ENCODE measurements at places on chromosomes 5 and 9. TPM values are rescaled to one million over a fixed set of nuclear protein-coding genes. Genes with fewer than 3 reads are reported as not detected.

The ZFP2 gene
- total RNA-seq: 1.4 TPM

The SPATA31D4 gene
- not detected for total RNA-seq

The SNX18 gene
- total RNA-seq: 39.3 TPM

The SPINK7 gene
- total RNA-seq: not detected

The MYMK gene
- not detected for total RNA-seq

The C9orf43 gene
- total RNA-seq: not detected

The PRRT1B gene
- total RNA-seq: 1.8 TPM

The BARHL1 gene
- total RNA-seq: not detected

The SHC3 gene
- 1.2 TPM for total RNA-seq

The ITK gene
- not detected for total RNA-seq

The CRB2 gene
- not detected for total RNA-seq

The SKP1 gene
- 18.1 TPM for total RNA-seq

The MRPS27 gene
- 16.4 TPM for total RNA-seq

The NOXA1 gene
- total RNA-seq: 8.3 TPM

The EGR1 gene
- 63.0 TPM for total RNA-seq

GRCh38 chr5:176392526-176392925 is 4.0 kb downstream of the HIGD2A start:
- no peak for DNase-seq

DNA sequence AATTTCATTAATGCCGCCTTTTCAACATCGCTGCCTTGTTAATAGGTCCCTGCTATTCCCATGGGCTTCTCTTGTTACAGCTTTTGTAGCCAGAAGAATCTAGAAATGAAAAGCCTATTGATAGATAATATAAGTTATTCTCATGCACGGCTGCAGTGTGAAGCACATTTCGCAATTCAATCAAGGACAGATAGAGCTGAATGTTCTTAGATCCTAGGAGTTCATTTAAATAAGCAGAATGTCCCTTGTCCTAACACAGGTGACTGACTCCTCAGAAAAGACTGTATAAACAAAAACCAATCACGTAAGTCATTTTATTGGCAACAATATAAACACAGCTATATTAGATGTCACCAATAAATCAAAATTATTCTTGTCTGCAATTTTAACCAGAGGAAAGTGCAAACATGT is 9.4 kb downstream of the GLIS3 start:
- no peak for DNase-seq

GRCh38 chr5:154371687-154372086 is 74.1 kb upstream of the SAP30L start:
- no peak for DNase-seq

- DNase-seq: no peak
These were observed 70.7 kb downstream of the CARTPT start for GRCh38 chr5:71789746-71790145.

DNA sequence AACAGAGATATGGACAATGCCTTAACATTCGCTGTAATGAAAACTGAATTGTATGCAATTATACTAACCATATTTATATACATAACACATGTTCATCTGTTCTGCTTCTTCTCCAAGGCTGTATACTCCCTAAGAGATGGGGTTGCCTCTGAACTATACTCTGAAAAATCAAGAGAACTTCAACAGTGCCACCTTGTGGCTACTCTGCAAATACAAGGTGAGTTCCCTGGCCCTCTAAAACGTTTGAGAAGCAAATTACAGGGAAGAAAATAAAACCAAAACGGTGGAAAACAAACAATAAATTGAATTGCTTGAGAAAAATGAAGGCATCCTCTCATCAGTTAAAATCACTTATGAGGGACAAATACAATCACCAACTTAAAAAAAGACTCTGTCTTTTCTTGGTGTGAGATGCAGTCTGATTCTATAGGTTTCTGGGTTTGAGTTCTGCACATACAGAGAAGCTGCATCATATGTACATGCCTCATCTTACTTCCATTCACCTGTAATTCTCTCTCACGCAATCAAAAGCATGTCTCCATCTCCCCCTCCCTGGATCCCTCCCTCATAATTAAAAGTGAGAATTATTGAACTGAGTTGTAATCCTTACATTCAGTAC is 98.6 kb downstream of the FBXW11 start:
- DNase-seq: peak; percentile 34

GRCh38 chr9:88396836-88397577 is 8.8 kb downstream of the SPIN1 start:
- DNase-seq: no peak

DNA sequence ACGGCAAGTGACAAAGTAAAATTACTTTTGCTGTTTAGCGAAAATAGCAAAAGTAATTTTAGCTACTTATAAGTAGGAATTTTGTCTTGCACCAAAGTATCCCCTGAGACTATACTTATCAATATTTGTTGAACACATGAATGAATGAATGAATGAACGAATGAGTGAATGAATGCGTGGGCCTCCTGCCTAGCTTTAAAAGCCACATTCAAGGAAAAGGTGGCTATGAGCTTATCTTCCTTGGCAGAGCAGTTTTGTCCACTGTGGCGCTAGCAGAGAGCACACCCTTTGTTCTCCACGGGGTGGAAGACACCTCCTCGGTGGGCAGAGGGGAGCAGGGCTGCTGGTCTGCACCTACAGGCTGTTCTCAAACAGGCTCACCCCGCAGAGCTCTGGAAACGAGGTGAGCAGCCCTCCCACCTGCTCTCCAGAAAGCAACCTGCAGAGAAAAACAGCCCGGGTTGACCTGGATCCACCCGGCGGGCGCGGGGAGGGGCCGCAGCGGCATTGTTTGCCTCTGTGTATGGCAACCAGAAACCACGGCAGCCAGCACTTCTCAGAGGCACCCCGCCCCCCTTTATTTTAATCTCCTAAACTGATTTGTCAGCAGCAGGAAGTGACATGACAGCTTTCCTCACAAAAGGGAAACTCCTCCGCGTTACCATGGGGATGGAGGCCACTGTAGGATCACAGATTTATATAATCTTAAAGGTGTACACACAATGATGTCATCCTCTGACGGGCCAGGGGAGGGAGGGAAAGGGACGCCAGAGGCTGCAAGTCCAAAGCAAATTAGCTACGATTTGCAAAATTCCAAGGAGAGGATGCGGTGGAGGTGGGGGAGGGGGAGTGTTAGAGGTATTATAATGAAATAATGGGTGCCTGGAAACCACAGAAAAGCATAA is 5.9 kb downstream of the DUSP1 start:
- peak; percentile 96 for DNase-seq

DNA sequence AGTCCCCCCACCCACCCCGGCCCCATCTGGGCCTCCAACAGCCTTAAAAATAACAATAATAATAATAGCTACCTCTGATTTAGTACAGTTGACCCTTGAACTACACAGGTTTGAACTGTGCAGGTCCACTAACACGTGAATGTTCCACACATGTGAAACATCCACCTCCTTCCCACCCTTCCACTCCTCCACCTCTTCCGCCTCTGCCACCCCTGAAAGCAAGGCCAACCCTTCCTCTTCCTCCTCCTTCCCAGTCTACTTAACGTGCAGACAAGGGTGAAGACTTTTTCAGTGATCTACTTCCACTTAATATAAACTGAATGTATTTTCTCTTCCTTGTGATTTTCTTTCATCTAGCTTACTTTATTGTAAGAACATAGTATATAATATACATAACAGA is 10.8 kb downstream of the PDGFRB start:
- DNase-seq: no peak

- peak; percentile 35 for DNase-seq
These were observed 315.7 kb downstream of the MCTP1 start for GRCh38 chr5:94969174-94969573.

DNA sequence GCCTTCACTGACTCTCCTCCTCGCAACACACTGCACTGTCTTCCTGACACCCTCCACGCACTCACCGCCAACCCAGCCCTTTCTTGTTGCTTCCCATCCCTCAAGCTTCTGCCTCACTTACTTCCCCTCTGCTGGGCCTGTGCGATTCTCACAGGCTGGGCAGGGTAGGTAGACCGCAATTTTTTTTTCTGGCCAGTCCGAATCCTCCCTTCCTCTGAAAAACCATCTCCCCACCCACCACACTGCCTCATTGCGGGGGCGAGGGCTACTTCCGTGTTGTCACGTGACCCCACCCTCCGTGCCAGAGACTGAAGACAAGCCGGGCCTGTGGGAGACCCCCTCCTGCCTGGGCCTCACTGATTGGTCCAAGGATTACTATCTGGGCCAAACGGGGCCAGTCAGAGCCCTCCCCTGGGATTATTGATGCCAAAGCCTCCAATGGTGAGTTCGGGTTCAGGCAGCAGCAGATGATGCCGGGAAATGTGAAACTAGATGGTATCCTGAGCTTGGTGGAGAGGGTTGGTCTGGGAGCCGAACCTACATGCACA is 73.1 kb downstream of the STK10 start:
- peak; percentile 43 for DNase-seq

- DNase-seq: no peak
These were observed 955 bp downstream of the CDH6 start for GRCh38 chr5:31194468-31194813.

DNA sequence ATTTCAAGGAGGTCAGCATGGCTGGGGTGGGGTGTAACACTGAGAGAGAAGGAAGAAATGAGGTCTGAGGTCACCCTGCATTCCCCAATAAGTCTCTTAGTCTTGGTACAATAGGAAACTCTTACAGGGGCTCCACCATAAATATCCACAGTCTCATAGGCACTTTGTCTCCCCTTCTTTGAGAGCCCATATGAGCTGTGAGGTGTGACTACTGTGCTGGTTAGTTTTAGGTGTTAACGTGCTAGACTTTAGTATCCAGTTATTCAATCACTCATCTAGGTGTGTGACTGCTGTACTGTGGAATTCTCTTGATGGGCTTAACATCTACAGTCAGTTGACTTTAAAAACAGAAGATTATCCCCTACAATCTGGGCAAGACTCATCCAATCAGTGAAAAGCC is 378.1 kb upstream of the RFX3 start:
- no peak for DNase-seq

DNA sequence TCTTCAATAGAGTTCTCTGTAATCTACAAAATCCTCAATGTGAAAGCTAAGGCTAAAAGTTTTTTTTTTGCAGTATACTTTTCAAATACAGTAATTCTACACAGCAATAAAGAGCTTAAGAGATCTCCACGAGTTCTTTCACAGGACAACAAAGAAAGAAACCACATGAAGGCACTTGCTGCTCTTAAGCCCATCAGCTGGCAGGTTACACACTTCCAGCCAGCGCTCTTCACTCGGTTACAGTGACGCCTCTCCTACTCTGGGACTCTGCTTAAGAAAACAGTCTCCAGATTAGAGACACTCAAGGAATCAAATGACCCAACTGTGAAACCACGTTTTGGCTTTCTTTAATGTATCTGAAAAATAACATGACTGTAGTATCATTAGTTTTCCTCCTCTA is 85.0 kb downstream of the ROR2 start:
- no peak for DNase-seq

- no peak for DNase-seq
These were observed 779.4 kb upstream of the CDH6 start for GRCh38 chr5:30414078-30414477.

DNA sequence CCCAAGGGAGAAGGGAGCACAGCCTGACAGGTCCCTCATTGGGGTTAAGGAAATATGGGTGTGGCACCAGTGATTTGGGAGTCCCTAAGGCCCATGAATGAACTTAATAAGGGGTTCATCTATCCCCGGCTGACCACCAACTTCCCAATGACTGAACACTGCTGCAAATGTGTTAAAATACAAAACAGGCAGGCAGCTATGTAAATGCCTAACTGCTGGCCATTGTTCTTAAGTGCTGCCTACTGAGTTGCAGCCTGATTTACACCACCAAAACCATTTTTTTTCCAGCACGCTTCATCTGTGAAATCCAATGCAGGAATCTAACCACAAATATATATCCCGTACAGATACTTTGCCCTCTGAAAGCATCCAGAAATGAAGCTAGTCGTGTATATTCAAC is 478.5 kb downstream of the PTPRD start:
- DNase-seq: no peak

DNA sequence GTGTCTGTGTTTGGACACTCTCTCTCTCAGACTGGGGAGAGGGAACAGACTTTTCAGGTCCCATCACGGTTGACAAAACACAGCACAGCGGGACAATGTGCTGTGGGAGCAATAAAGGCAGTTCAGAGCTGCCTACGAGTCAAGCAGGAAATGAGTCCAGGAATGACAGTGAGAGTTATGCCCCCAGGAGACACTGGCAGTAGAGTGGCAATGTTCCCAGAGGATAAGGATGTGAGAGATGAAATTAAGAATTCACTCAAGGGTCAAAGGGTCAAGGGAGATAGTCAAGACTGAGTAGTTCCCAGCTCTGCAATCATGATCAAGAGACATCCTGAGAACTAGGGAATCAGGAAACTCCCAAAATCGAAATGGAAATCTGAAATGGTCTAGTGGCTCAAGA is 156.1 kb downstream of the LURAP1L start:
- DNase-seq: no peak

DNA sequence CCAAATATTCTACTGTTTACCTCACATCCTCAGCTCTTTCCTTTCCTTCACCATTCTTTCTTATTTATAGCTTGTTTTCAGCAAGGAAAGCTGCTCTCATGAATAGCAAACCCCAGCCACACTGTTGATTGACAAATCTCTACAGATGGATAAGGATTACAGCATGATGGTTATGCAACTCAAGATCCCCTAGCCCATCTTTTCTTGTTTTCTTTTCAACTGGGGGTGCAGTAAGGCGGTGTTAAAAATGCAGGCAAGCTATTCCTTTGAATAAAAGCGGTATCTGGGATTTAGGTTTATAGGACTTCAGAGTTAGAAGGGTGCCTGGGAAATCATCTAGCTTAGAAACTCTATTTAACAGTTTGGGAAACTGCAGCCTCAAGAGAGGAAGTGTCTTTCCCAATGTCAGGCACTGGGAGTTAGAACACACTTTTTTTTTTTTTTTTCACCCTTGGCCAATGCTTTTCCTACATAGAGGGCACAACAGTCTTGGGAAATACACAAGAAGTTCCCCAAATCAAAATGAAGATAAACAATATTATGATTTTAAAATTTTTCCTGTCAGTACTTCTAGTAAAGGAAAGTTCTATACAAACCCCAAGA is 2.6 kb downstream of the SPARC start:
- no peak for DNase-seq

- no peak for DNase-seq
These were observed 259.6 kb upstream of the DMRT1 start for GRCh38 chr9:581673-582497.

DNA sequence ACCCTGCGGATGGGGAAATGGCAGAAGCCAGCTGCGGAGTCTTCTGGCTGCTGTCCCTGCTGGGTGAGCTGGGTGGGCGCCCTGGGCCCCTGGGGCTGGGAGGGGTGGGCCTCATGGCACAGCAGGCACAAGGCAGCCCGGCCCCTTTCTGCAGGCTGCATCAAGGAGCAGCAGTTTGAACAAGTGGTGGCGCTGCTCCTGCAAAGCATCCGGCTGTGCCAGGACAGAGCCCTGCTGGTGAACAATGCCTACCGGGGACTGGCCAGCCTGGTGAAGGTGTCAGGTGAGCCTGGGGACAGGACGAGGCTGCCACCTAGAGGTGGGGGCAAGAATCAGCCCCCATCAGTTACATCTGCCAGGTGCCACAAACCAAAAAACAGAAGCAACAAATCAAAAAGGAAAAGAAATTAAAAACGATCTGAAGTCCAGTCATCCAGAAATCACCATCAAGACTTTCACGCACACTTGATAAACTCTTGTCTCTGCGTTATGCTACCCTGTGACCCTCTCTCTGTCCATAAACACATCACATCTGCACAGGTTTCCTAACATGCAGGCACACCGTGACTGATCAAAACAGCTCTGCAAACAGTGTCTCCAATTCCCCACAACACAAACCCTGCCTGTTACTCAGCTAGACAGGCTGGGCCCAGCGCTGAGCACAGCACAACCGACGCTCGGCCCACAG is 13.9 kb downstream of the REXO4 start:
- peak; percentile 57 for DNase-seq

- no peak for DNase-seq
These were observed 1652.3 kb upstream of the WWC1 start for GRCh38 chr5:166639151-166639550.
